SIG-M5 (cell line): ENCODE measurements at places on chromosomes 11 and 22.
A peak's percentile ranks its signal among the peaks of the same experiment; 100 is the strongest.

- DNase-seq: no peak
Measured at GRCh38 chr22:27780161-27780575, 21.4 kb downstream of the MN1 start.

GRCh38 chr22:49240472-49240871 is 587.2 kb downstream of the BRD1 start:
- no peak for DNase-seq

- DNase-seq: no peak
Measured at GRCh38 chr11:33160136-33160535, 1.1 kb downstream of the CSTF3 start.

DNA sequence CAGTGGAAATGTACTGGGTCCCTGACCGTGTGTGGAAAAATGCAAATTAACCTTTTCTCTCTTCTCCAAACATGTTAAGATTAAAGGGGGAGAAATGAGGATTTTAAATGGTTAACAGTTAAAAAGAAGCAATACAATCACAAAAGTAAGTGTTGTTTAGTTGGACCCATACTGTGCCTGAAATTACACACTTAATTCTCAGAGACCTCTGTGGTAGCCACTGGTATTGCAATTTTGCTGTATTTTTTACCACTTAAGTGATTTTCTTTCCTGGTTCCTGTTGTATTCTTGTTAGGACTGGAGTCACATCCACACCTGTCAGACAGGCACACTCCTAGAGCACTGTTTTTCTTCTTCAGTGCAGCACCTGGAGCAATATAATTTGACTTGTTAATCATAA is 179.6 kb upstream of the PDGFD start:
- DNase-seq: no peak

GRCh38 chr11:127044535-127044934 is 44.0 kb upstream of the KIRREL3 start:
- DNase-seq: no peak

DNA sequence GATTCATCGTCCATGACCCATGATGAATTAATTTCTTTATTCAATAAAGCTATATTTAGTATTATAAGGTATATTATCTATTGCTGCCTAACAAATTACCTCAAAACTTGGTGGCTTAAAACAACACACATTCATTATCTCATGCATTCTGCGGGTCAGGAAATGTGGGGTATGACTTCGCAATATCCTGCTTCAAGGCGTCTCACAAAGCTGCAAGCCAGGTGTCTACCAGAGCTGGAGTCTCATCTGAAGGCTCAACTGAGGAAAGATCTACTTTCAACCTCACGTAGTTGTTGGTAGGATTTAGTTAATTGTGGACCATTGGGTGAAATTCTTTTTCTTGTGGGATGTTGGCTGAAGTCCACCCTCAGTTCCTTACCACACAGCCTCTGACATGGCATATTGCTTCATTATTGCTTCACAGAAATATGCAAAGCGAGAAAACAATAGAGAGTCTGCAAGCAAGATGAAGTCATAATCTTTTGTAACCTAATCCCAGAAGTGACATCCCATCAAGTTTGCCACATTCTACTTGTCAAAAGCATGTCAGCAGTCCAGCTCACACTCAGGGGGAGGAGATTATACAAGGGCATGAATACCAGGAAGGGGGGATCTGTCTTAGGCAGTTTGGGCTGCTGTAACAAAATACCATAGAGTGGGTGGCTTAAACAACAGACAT is 45.1 kb downstream of the KREMEN1 start:
- DNase-seq: peak; percentile 36

DNA sequence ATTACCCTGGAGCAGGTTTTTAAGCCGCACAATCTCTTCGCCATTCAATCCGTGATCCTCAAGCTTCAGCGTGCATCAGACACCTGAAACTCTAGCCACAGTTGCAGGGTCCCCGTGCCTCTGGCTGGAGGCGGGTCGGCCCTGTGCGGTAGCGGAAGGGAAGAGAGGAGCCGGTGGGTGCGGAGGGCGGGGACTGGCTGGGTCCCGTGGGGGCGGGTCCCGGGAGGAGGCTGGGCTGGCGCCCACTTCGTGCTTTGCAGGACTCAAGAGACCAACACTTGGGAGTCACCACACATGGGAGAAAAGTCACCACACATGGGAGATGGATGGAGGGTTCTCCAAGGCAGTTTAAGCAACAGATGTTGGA is 772 bp downstream of the C22orf15 start:
- no peak for DNase-seq

DNA sequence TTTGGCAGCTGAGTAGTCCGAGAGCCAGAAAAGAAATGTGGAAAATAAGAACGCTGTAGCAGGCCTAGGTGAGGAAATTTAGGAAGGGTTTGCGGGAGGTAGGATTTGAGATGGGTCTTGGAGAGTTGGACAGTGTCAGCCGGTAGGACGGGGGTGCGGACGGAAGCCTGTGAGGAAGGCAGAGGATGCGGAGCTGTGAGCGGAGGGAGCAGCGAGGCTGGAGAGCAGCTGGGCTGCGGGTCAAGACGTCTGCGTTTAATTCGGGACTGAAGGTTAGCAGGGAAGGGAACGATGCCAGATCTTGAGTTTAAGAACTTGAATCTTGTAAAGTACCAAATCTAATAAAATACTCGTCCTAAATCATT is 669 bp upstream of the TIGD3 start:
- DNase-seq: no peak

DNA sequence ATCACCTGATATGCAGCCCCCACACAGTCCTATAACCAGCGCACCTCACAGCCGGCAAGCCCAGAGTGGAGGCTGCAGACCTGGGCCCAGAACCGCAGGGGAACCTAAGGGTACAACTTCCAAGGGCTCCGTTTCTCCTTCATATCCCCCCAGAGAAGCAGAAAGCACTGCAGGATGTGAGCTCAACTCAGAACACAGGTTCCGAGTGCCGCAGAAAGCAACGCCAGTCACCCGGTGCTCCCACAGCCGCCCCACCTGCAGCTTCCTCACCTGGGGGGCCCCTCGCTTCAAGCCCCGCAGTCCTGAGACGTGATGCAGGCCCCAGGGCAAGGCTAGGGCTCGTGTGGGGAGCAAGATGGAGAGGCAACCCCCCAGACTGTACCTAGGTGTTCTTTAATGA is 2.5 kb downstream of the TSSK2 start:
- no peak for DNase-seq

DNA sequence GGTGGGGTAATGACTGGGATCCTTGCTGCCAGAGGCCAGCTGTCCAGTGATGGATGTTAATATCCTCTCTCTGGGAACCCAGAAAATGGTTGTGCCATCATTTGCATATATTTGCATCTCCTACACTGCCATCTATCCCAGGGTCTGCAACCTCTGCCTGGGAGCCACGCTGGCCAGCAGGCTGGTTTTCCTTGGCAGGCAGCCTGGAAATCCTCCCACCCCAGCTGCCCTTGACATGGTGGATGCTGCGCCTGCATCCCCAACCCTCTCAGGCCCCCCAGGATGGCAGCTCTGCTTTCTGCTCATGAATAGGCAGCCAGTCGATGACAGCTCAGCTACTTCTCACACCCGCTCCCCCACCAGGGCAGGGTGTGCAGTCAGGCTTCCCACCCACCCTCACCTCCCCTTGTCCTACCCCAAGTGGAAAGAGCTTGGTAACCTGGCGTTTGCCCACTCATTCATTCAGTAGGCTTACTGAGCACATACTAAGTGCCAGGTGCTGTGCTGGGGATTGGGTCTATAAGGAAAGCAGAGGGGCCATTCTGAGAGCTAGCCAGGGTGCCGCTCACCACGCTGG is 202.5 kb downstream of the TRIM29 start:
- no peak for DNase-seq

GRCh38 chr11:10561043-10561818 is 7.2 kb downstream of the LYVE1 start:
- no peak for DNase-seq

- DNase-seq: no peak
Measured at GRCh38 chr22:36659762-36660509, 43.6 kb downstream of the CACNG2 start.

DNA sequence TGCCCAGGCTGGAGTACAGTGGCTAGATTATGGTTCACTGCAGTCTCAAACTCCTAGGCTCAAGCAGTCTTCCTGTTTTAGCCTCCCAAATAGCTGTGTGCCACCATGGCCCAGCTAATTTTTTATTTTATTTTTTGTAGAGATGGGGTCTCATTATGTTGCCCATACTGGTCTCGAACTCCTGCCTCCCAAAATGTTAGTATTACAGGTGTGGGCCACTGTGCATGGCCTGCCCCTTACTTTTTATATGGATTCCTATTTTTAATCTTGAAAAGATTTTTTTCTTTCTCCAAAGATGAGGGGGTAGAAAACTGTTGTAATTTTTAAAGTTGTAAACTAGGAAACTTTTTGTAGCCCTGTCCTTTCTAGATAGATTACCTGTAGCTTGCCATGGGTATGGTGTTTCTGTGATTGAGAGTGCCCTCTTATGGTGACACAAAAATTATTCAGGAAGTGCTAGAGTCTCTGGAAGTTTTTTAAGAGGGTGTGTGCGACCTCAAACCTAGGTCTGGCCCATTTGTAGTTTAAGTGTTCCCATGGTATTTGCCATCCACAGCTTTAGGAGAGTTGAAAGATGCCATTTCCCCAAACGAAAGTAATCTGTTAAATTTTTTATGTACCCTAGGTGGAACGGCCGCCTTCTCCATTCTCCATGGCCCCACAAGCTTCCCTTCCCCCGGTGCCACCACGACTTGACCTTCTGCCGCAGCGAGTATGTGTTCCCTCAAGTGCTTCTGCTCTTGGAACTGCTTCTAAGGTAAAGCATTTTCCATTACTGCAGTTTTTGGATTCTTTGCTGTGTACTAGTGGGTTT is 32.4 kb downstream of the MCAM start:
- no peak for DNase-seq

DNA sequence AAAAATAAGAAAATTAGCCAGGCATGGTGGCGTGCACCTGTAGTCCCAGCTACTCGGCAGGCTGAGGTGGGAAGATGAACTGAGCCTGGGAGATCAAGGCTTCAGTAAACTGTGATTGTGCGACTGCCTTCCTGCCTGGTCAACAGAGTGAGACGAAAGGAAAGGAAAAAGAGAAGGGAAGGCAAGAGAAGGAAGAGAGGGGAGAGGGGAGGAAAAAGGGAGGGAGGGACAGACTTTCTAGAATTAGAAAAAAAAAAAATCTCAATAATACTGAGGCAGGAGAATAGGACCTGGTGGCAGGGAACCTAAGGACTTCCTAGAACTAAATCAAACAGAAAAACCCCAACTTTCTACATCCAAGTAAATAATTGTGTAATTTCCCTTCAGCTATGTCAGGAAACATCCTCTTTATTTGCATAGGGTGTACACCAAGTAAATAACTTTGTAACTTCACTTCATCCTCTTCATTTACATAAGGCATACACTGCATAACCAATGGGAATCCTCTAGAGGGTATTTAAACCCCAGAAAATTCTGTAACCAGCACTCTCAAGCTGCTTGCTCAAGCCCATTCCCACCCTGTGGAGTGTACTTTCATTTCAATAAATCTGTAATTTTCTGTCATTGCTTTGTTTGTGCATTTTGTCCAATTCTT is 8.7 kb downstream of the SBF2 start:
- DNase-seq: no peak

GRCh38 chr11:76225122-76225611 is 18.9 kb upstream of the WNT11 start:
- no peak for DNase-seq

GRCh38 chr11:74726547-74727182 is 4.6 kb downstream of the CHRDL2 start:
- no peak for DNase-seq

- no peak for DNase-seq
Measured at GRCh38 chr11:38384568-38384967, 1786.5 kb upstream of the RAG2 start.

GRCh38 chr22:24947881-24948280 is 1.4 kb upstream of the LHFPL7 start:
- DNase-seq: no peak

DNA sequence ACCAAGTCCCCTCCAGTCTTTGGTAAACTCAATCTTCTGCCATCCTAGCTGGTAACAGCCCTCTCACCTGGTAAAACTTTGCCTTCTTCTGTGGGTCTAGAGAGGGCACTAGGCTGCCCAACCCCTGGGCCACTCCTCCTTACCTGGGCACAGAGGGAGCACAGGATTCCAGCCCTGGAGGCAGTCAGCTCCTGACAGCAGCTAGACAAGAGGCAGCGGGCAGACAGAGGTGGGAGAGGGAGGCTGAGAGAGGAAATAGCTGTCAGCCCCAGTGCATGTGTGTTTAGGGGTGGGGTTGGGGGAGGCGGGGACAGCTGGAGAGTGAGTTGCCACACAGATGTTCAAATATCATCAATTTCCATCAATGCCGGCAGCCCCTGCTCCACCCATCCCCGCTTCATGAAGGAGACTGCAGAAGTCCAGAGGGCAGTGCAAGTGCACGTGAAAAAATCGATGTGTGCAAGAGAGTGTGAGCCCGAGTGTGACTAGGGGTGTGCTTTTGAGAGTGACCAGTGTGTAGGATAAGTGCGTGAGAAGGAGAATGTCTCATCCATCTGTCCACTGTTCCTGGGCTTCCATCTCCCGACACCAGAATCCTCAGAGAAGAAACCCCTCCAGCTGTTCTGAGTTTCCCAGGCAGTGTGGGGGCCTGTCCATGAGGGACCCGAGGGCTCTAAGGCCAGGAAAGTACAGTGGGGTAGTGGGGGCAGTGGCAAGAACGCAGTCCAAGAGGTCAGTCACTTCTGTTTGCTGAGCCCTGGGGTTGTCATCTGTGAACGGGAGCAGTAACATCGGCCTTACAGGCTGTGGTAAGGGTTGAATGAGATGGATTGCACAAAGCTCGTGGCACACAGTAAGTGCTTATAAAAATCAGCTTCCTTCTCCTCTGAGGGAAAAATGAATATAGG is at the start of gene PTGDR2:
PTGDR2 (minus strand) TSS at position 225 of the 908 bp plus-strand sequence. CDS start 2,228 bp downstream, outside the sequence.
- no peak for DNase-seq

DNA sequence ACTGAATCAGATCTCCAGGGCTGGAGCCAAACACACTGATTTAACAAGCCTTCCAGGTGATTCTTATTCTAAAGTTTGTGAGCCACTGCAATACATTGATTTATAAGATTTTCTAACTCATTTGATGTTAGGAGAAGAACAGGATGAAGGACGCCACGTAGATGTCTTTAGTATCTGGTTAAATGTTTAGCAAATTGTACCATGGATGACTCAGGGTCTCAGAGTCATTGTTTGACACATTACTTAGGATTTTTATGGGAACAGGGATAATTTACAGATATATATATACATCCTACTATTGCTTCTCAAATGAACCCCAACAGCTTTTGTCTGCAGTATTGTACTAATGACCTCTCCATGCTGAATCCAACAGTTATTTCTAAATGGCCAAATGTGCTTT is 143.1 kb upstream of the DDI1 start:
- DNase-seq: no peak
